ENCODE measurements at places on chromosomes 12 and 14. TPM values are rescaled to one million over a fixed set of nuclear protein-coding genes. Genes with fewer than 3 reads are reported as not detected.

DNA sequence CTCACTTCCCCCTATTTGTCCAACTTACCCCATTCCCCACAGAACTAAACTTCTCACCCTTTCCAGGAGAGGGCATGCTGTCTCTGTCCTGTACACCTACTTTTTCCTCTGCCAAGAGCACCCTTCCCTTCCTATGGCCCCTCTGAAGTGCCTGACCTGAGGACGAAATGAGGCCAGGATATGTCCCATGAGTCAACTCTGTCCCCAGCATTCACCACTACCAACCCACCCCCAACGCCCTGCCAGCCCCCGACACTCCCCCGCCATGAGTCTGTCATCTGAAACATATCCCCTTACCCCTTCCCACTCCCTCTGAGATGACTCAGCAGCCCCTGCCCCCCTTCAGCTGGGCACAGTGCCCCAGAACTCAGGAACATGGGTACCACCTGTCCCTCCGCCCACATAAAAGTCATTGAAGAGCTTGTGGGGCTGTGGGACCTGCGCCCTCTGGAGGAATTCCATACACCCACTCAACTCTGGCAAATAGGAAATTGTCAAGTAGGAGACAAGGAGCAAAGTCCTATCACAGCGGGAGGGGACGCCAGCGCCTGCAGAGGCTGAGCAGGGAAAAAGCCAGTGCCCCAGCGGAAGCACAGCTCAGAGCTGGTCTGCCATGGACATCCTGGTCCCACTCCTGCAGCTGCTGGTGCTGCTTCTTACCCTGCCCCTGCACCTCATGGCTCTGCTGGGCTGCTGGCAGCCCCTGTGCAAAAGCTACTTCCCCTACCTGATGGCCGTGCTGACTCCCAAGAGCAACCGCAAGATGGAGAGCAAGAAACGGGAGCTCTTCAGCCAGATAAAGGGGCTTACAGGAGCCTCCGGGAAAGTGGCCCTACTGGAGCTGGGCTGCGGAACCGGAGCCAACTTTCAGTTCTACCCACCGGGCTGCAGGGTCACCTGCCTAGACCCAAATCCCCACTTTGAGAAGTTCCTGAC, 26.3 kb downstream of the ITGA7 start:
- H3K4me1 ChIP-seq = peaks cover 15% of the 10 kb centered on the region
- DNase-seq = peak; percentile 85
- peak overlapping the region; percentile 72 for H3K27ac ChIP-seq
- no peaks in the 10 kb centered on the region for H3K27me3 ChIP-seq
- H3K4me3 ChIP-seq = peak overlapping the region; percentile 43
- H3K36me3 ChIP-seq = no peaks in the 10 kb centered on the region

DNA sequence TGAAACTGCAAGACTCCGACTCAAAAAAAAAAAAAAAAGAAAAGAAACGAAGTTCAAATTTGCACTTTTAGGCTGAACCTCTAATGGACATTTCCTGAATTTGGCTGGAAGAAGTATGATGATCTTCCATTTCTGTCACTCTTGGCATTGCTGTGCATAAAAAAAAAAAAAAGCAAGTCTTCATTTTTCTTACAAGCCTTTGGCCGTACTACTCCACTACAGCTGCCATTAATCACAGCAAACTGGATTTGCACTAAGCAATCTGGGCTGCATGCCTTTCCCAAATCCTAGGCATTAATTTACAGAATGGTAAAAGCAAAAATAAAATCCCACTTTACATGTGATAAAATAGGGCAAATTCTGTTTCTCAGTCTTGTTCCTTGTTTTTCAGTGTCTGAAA, 7.1 kb downstream of the CSRP2 start:
- H3K27me3 ChIP-seq = peaks cover 6% of the 10 kb centered on the region
- H3K4me1 ChIP-seq = no peaks in the 10 kb centered on the region
- H3K36me3 ChIP-seq = no peaks in the 10 kb centered on the region
- no peak overlapping the region for H3K27ac ChIP-seq
- H3K4me3 ChIP-seq = no peak overlapping the region

DNA sequence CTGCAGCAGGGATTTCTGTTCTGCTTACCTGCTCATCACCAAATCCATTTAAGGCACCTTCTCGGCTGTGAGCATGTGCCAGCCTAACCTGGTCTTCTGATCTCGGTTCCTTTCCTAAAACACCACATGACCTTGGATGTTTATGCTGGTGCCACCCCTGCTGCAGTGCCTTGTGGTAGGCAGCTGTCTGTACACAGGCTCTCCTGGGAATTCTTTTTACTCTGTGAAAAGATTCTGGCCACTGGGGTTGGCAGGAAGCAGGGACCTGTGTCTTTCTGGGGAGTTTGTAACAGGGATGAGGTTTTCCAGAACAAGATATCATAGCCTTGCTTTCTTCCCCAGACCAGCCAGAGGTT, 10.4 kb upstream of the PLEKHG3 start:
- no peak for DNase-seq
- H3K36me3 ChIP-seq = no peaks in the 10 kb centered on the region
- H3K4me1 ChIP-seq = peaks cover 40% of the 10 kb centered on the region
- H3K4me3 ChIP-seq = no peak overlapping the region
- H3K27ac ChIP-seq = peak overlapping the region; percentile 3

GRCh38 chr14:74824997-74825396, 50.9 kb downstream of the PROX2 start:
- DNase-seq = no peak
- no peak overlapping the region for H3K4me3 ChIP-seq
- H3K27ac ChIP-seq = no peak overlapping the region
- no peaks in the 10 kb centered on the region for H3K4me1 ChIP-seq
- no peaks in the 10 kb centered on the region for H3K27me3 ChIP-seq
- H3K36me3 ChIP-seq = no peaks in the 10 kb centered on the region

- H3K27me3 ChIP-seq = no peaks in the 10 kb centered on the region
- no peaks in the 10 kb centered on the region for H3K36me3 ChIP-seq
- H3K27ac ChIP-seq = no peak overlapping the region
- DNase-seq = no peak
- no peak overlapping the region for H3K4me3 ChIP-seq
These were observed 115.4 kb upstream of the PPFIA2 start for GRCh38 chr12:81874586-81874985.

Gene PIWIL1
- not detected for total RNA-seq

- H3K27ac ChIP-seq = no peak overlapping the region
- no peak for DNase-seq
- H3K4me3 ChIP-seq = no peak overlapping the region
These were observed 190.5 kb downstream of the DICER1 start for GRCh38 chr14:94966868-94967267.

Gene WNK1
- total RNA-seq = 94.7 TPM

GRCh38 chr12:9367828-9368227, 159.6 kb upstream of the PZP start:
- DNase-seq = no peak
- H3K27me3 ChIP-seq = no peaks in the 10 kb centered on the region
- H3K36me3 ChIP-seq = no peaks in the 10 kb centered on the region
- peaks cover 3% of the 10 kb centered on the region for H3K4me1 ChIP-seq

DNA sequence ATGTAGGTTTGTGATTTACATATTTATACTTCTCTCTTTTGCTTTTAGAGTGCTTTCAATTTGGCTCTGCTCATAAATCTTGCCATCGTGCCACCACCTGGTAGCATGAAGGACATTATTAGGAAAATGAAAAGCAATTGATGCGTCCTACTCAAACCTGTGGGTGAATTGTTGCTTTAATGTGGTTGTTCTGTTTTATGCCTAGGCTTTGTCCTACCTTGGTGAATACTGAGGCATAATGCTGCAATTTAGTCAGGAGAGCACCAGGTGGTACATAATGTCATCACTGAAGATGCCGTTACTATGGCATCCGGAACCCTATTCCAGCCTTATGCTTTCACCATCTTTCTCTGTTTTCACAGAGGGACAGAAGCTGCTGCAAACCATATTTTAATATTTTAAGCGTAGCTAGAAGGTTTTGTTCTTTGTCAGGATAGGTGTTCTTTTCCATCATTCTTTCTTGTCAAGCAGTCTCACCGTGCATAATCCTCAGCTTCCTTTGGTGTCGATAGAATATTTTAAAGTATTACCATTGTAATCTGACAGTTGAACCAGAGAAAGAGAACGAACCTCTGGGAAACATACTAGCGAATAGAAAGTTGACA, 68.5 kb upstream of the PKP2 start:
- H3K36me3 ChIP-seq = no peaks in the 10 kb centered on the region
- H3K27me3 ChIP-seq = no peaks in the 10 kb centered on the region
- H3K27ac ChIP-seq = no peak overlapping the region
- DNase-seq = no peak
- no peaks in the 10 kb centered on the region for H3K4me1 ChIP-seq

DNA sequence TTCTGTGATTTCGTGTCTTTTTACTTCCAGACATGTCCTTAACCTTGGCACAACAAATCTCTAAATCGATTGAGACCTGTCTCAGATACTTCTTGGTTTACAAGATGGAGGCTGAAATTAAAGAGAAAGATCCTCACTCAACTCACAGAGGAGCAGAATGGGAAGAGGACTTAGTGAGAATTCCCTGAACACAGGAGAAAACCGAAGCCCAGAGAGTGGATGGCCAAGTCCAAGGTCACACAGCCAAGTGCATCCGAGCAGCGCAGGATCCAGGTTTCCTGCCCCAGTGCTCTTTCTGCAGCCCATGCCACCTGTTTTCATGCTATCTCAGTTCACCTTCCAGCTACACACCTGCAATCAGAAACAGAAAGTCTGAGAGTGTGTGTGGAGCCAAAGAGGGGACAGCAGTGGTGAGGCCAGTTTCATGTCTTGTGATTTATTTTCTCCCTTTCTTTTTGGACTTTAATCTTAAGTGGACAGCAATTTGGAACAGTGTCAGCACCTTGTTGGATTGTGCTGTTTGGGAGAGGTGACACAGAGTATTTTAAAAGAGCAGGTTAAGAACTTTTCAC, 22.9 kb upstream of the TCL1B start:
- DNase-seq = peak; percentile 9
- no peak overlapping the region for H3K27ac ChIP-seq
- H3K36me3 ChIP-seq = no peaks in the 10 kb centered on the region
- peaks cover 4% of the 10 kb centered on the region for H3K27me3 ChIP-seq

- H3K4me3 ChIP-seq = no peak overlapping the region
- H3K36me3 ChIP-seq = no peaks in the 10 kb centered on the region
- H3K27ac ChIP-seq = no peak overlapping the region
- peaks cover 6% of the 10 kb centered on the region for H3K4me1 ChIP-seq
These were observed 122.2 kb upstream of the NCOR2 start for GRCh38 chr12:124689631-124690030.
